ENCODE measurements at places on chromosomes 7 and 10.

DNA sequence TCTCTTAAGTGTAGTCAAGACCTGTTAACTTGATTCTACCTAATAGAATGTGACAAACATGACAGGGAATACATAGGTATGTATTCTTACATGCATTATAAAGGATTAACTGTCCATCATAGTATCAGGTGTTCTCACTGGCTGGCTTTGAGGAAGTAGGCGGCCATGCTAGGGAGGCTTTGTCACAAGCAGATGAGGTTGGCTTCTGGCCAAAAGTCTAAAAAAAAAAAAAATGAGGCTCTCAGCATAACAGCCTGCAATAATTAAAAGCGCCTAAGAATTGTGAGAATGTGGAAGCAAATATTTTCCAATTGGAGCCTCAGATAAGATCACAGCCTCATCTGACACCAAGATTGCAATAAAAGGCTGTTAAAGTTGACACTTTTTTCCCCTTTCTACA lies 1256.8 kb upstream of the SORCS1 start:
- no peak for DNase-seq

DNA sequence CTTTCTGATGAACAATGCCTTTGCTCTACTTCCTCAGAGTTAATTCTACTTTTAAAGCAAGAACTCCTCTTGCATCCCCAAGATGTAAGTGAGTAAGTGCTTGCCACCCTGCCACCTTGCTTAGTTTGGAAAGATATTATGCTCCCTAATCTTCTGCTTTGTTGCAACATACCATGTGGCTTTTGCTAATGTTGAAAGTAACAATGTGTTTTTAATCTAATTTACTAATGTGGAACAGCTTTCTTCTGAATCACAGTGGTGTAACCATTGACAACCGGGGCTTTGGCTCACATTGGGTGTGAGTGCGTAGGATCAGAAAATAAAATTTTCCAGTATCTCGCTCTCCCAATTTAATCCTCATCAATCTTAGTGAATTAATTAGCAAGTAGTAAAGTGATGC lies 254.1 kb upstream of the PTER start:
- DNase-seq, result no peak

GRCh38 chr10:29926693-29927048 lies 132.7 kb downstream of the JCAD start:
- peak; percentile 83 for DNase-seq

GRCh38 chr7:84291756-84292155 lies 97.2 kb upstream of the SEMA3A start:
- DNase-seq, result no peak

DNA sequence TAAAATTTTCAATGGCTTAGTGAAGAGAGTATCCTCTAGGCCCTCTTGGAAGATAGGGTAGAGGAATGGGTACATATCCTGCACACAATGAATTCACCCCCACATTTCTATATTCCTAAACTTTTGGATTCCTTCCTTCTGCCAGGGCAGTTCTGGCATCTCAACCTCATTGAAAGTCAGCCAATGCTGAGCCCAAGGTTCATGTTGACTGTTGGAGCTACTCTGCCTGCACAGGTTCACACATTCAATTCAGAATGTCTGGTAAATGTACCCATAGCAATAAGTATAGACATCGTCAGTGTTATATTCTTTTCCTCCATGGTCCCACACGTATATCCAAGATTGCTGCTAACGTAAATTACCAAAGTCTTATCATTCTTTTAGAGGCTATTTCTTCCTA lies 48.9 kb upstream of the STARD3NL start:
- DNase-seq, result no peak

DNA sequence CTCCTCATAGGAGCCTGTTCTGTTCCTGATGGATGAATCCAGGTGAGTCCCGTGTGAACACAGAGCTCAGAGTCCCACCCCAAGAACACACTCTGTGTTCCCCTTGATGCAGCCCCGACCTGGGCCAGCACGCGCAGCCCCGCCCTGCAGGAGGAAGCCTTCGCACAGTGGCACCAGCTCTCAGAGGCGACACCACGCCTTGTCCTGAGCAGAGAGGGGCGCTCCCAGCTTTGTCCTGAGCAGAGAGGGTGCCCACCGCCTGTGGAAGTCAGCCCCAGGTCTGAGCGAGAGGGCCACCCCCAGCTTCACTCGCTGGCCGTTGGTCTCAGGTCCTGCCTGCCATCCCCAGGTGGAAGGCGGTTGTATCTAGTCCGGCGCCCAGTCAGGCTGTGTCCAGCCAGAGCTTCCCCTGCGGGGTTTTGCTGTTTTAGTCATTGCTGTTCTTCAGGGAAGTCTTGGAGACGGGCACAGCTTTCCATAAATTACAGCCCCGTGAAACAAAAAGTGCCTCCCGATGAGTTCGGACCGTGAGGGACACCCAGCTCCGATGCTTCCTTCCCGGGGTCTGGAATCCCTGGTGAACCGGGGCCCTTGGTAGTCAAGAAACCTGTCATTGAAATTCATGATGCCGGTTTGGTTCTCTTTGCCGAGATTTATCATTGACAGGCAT lies 43.6 kb downstream of the NKX6-2 start:
- no peak for DNase-seq

DNA sequence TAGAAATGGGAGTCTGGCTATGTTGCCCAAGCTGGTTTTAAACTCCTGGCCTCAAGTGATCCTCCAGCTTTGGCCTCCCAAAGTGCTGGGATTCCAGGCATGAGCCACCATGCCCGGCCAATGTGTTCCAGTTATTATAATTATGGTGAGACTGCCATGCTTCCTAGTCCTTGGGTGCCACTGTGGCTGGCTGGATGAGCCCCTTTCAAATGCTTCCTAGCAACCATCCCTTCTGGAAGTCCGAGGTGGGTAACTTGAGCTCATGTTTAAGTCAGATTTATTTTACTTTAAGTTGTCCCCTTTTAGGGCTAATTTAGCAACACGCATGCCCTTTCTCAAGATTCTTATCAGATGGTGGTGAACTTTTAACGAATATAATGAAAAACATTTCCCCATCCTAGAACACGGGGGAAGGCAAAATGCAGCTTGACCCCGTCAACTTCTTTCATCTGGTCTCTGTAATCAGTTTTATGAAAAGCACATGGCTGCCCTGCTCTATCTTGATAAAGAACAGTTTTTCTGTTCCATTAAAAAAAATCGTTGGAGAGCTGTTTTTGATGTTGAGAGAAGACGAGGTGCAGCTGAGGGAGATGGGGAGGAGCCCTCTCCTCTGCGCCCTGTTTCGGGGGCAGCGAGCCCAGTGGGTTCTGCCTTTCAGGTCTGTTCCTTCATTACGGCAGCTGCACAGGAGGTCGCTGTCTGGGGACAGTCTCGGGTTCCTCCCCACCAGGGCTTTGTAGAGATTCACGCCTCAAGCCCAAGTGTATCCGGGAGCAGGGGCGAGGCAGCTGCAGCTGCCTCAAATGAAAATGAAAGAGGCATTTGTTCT lies 61.0 kb upstream of the MKI67 start:
- no peak for DNase-seq

DNA sequence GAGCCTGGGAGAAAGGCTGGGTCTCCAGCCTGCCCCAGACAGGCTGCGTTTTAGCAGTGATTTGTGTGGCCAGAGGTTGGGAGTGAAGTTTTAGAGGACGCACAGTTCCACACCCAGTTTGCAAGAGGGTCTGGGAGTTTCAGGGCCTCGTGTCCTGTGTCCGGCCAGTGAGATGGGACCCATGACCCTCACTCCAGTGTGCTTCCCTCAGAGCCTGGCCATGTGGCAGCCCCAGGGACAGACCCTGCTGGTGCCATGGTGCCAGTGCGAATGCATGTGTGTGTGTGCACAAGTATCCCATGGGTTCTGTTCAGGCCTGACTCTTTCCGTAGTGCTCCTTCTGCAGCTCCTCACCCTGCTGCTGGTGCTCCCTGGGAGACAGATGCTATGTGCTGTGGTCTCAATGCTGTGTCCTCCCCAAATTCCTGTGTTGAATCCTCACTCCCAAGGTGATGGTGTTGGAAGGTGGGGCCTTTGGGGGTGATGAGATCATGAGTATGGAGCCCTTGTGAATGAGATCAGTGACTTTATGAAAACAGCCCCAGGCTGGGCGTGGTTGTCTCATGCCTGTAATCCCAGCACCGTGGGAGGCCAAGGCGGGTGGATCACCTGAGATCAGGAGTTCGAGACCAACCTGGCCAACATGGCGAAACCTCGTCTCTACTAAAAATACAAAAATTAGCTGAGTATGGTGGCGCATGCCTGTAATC lies 16.5 kb downstream of the ECHDC3 start:
- DNase-seq, result no peak

GRCh38 chr7:81233208-81233940 lies 314.5 kb upstream of the SEMA3C start:
- no peak for DNase-seq
